ENCODE measurements at places on chromosomes 6 and 20.

GRCh38 chr20:48776306-48776705 lies 51.5 kb downstream of the PREX1 start:
- no peak for DNase-seq

- DNase-seq, result no peak
Observed at GRCh38 chr6:153092082-153093013, 38.7 kb downstream of the RGS17 start.

DNA sequence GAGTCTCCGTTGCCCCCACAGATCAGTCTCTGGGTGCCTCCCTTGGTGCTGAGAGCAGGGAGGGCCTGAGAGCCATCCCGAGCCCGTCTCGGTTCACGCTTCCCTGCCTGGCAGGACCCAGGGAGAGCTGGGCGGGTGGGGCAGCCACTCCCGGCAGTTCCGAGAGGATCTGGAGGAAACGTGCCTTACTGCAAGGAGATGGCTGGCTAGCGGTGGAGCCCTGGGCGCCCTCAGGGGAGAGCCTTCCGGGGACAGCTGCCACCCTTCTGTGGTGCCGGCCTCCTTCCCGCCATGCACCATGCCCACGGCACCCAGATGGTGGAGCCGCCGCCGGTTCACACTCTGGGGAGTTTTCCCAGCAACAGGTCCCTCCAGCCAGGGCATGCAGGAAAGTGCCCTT lies 45.8 kb upstream of the SLCO4A1 start:
- DNase-seq, result no peak

- no peak for DNase-seq
Observed at GRCh38 chr20:46206025-46206424, 87.9 kb downstream of the CD40 start.

- DNase-seq, result no peak
Observed at GRCh38 chr6:109458774-109459531, 3.4 kb upstream of the MICAL1 start.

- DNase-seq, result no peak
Observed at GRCh38 chr6:900716-901605, 208.0 kb upstream of the EXOC2 start.

DNA sequence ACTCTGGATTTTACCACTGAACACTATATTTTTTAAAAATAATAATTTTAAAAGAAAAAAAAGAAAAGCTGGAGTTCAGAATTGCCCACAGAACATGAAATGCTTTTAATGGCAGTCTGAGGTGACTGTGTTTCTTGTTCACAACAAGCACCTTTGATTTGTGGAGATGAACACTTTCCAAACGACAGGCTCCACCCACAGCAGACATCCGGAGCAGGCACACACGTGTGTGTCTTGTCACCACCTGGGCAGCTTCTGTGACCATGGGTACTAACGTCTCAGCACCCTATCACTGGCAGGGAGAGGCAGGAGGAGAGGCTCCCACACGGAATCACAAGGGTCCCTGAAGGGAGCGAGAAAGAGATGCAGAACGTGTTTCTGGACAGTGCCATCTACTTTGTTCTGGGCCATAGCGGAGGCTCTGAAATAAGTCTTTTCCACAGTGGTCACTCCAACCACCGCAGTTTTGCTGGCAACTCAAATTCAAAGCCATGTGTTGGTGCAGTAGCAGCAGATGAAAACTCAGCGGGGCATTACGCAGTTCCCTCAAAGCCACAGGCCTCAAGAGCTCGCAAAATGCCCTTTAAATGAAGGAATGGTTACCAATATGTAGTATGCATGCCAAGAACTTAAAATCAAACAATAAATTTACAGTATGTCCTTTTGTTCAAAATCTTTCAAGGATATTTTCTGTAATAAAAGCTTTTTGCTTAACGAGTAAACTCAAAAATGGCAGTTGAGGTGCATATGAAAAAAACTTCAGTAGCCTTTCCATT lies 242.2 kb downstream of the FOXC1 start:
- DNase-seq, result no peak

- no peak for DNase-seq
Observed at GRCh38 chr6:155654474-155654873, 198.8 kb upstream of the NOX3 start.
